ENCODE measurements at places on chromosomes 7 and 10. TPM values are rescaled to one million over a fixed set of nuclear protein-coding genes. Genes with fewer than 3 reads are reported as not detected.

- peak; percentile 40 for DNase-seq
Measured at GRCh38 chr10:119161680-119162451, 3.6 kb downstream of the SFXN4 start.

- DNase-seq = peak; percentile 91
Measured at GRCh38 chr7:129438839-129439651, 4.8 kb downstream of the STRIP2 start.

- no peak for DNase-seq
Measured at GRCh38 chr7:82164813-82165212, 278.8 kb downstream of the CACNA2D1 start.

LRRC4 gene
- not detected for total RNA-seq

DNA sequence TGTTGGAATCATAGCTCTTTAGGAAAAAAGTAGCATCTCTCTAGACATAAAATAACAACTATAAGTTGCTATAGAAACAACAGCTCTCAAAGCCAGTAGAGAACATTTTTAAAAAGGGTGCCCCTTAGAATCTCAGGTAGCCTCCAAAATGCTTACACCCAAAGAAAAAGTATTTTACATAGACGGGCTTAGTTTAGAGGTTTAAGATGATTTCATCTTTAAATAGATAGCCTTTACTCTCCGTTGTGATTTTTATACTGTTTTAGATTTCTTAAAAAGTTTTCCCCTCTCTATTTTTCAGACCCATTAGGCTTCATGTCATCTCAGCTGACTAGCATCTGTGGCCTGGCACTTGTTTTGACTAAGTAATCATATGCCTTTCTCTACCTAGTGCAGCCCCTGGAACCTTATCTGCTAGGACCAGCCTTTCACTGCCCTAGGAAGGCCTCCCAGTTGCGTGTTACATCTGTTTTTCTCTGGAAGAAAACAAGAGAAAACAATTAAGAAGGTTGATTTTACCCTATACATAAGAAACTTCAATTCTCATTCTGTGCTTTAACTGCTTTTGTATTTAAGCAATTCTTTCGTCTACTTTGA lies 6.9 kb upstream of the BPGM start:
- no peak for DNase-seq

DNA sequence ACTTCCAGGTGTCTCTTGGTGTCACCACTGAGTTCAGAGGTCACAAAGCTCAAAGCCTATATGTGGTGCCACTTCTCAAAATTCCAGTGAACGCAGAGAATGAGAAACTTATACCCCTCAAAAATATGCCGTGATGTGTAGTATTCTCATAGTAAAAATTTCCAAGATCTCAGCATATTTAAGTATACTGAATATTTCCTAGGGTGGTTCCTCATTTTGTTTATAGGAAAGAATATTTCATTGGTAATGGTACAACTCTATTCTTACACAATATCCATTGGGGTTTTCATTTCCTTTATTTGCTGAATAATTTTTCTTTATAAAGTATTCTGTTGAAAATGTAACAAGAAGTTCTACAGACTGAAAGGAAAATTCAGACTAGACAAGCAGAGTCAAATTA lies 58.9 kb upstream of the ADO start:
- no peak for DNase-seq

CAMK2B gene
- 1.8 TPM for total RNA-seq

CPA4 gene
- 4.3 TPM for total RNA-seq

Measured in MCF 10A (cell line).